ENCODE measurements at places on chromosomes 1 and 21.

- no peak for DNase-seq
These were observed 10.6 kb downstream of the ACTL8 start for GRCh38 chr1:17765444-17766411.

- no peak for DNase-seq
These were observed 128.9 kb upstream of the ATP1B1 start for GRCh38 chr1:168977618-168978017.

DNA sequence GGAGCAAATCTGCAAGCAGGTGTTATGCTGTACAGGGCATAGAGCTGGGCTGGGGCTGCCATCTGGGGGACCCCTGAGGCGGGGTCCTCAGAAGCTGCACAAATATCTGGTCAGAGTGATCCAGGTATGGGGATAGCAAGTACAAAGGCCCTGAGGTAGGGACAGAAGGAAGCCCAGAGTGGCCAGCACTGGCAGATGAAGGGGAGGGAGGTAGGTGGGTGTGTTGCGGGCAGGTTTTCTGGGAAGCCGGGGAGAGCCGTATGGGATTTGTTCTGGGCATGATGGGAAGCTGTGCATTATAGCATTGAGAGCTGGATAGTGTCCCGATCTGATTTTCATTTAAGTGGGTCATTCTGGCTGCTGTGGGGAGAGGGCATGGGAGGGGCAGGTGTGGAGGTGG, 102.7 kb downstream of the ARHGEF10L start:
- DNase-seq, result no peak

- no peak for DNase-seq
These were observed 42.6 kb downstream of the LMX1A start for GRCh38 chr1:165313903-165314302.

GRCh38 chr1:244050835-244051444, at the start of gene ZBTB18:
ZBTB18 (plus strand) TSS chr1:244051283; CDS start chr1:244051432, 149 bp downstream.
- no peak for DNase-seq

GRCh38 chr1:209707308-209707707, 2.7 kb downstream of the HSD11B1 start:
- no peak for DNase-seq
